Foreskin keratinocyte (primary cell): ENCODE measurements at places on chromosomes 1 and 21. TPM values are rescaled to one million over a fixed set of nuclear protein-coding genes. Genes with fewer than 3 reads are reported as not detected.

S100A10 gene
- total RNA-seq = 1,585 and 1,601 TPM in 2 replicates

DNA sequence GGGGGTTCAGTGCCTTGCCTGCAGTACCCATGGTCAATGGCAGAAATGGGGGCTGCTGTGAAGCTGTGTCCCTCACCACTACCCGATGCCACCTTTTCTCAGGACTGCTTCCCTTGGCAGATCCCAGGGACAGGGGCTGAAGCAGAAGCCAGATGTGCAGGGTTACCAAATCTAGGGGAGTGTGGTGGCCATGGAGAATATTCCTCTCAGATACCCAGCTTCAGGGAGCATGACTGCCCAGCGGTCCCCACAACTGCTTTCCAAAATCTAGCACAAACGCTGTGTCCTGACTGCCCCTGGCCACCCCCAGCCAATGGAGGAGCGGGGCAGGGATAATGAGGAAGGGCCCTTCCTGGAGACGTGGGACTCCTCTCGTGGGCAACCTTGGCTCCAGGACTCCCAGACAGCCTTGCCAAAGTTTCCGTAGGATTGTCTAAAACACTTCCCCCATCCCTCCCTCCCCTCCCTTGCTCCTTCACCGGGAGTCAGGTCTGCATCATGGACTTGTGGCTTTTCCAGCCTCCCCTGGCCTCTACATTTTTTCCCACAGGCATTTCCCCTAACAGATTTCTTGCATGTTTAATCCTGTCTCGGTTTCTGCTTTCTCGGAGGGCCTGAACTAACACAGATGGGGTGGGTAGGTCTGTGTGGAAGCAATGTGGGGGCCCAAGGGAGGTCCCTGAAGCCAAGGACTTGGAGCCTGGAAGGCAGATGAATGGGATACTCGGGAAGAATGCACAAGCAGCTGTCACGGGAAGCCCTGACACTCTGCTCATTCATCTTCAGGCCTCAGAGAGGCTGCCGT lies 80.5 kb downstream of the OMA1 start:
- DNase-seq = peak; percentile 75

- no peak for DNase-seq
These were observed 117.0 kb downstream of the NAV1 start for GRCh38 chr1:201655910-201656309.

DNA sequence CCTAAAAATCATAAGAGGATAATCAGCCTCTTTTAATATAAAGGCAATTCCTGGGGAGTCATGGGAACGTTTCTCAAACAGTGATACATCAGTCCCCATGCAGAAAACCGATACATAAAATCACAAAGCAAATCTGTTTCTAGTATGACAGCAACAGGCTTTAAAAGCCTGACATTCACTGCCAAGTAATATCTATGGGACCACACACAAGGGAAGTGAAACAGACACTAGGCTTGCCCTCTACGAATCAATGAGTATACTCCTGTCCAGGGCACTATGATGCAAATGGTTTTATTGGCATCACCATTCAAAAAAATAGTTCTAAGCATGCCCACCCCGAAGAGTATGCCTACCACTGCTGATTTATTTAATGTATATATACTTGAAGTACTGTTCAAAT lies 54.4 kb downstream of the TIAM1 start:
- no peak for DNase-seq

CAMK1G gene
- not detected in 2 replicates for total RNA-seq

- DNase-seq = peak; percentile 29
These were observed 48.8 kb downstream of the LRRC40 start for GRCh38 chr1:70156529-70157120.

SLFNL1 gene
- total RNA-seq = 0.03 and 0.04 TPM in 2 replicates

DNA sequence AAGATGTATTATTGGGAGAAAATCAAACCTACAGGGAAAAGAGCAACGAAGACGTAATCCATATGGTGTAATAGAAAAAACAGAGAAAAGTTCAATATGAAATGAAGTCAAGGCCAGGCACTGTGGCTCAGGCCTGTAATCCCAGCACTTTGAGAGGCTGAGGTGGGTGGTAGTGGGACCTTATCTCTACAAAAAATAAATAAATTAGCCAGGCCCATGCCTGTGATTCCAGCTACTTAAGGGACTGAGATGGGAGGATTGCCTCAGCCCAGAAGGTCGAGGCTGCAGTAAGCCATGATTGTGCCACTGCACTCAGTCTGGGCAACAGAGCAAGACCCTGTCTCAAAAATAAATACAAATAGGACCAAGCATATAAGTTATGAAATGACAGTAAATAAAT lies 11.4 kb downstream of the DESI2 start:
- DNase-seq = no peak

GRCh38 chr1:241551759-241552638 lies 19.8 kb downstream of the KMO start:
- no peak for DNase-seq

- peak; percentile 32 for DNase-seq
These were observed 16.5 kb downstream of the SLC27A3 start for GRCh38 chr1:153791648-153792253.

- no peak for DNase-seq
These were observed 10.0 kb downstream of the CLDN19 start for GRCh38 chr1:42730002-42730401.

GRCh38 chr1:165857046-165857801 lies 29.8 kb downstream of the UCK2 start:
- peak; percentile 34 for DNase-seq

GRCh38 chr1:193589597-193590040 lies 403.2 kb upstream of the B3GALT2 start:
- no peak for DNase-seq

DNA sequence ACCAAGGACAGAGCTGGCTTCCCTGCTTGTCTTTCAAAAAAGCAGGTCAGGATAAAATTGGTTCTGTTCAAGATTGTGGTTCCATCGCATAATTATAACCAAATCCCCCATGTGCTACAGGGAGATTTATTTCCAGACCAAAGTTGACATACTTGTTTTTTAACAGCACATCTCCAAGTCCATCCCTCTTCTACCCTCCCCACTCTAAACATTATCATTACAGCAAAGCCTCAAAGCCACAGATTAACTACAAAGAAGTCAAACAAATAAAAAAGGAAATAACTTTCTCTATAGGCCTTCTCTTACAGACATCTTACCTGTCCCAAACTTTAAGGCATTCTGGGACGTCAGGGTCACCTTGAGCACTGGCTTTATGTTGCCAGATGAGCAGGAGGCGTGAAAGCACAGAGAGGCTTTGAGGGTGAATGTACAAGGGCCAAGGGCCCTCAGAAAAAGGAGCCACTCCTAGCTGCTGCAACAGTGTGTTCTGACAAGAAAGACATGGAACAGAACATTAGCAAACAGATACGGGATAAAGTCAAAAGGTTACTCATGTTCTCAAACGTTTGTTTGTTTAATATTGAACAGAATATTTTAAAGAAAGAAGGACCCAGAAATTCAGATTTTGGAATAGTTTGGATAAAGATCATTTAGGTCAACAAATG lies 31.2 kb downstream of the UBR4 start:
- DNase-seq = no peak

LORICRIN gene
- not detected in 2 replicates for total RNA-seq

DNA sequence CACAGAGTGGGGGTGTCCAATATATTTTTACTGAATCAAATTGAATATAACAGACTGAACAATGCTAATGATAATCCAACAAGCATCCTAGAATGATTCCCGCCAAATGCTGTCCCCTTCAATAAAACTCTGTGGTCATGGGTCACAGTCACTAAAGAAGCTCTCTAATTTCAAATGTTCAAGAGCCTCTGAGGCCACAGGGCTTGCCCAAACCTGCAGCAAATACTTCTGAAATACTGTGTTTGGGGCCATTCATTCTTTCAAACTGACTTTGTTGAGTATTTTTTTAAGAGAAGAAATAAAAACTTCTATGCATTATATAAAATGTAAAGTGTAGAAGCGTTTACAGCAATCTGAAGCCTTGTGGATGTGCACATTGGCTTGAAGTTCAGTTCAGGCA lies 7.6 kb upstream of the BEND5 start:
- DNase-seq = peak; percentile 16

GRCh38 chr1:218513328-218513727 lies 168.2 kb downstream of the TGFB2 start:
- DNase-seq = no peak

GRCh38 chr1:104932030-104932915 lies 1182.6 kb downstream of the AMY1C start:
- no peak for DNase-seq

DNA sequence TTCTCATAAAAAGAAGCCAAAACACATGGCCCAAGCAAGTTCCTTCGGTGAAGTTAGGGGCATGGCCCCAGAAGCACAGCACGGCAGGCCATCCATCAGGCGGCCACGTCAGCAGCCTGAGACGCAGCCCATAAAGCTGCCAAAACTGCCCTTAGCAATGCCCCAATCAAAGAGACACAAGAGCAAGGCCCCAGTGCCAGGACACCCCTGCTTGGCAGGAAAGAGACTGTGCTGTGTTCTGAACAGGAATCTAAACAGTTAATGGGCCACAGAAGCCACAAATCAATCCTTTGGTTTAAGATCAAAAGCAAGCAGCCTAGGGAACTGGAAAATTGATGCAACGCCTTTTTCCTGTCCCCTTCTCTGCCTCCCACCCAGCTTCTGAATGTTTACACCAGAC lies 497.0 kb upstream of the USP24 start:
- no peak for DNase-seq

GPR3 gene
- 1.9 and 2.4 TPM in 2 replicates for total RNA-seq

GRCh38 chr1:39452540-39452939 lies 38.9 kb upstream of the BMP8A start:
- no peak for DNase-seq

ATP1A4 gene
- total RNA-seq = not detected in 2 replicates

DNA sequence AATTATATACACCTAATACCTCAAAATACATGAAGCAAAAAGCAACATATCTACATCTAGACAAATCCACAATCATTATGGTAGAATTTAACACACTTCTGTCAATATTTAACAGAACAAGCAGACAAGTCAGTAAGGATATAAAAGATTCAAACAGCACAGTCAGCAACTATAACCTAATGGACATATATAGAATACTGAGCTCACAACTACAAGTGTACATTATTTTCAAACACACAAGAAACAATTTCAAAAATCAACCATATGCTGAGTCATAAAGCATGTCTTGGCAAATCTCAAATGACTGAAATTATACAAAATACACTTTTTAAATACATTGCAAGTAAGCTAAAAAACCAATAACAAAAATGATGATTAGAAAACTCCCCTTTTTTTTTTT lies 178.0 kb downstream of the TOMM20 start:
- DNase-seq = peak; percentile 73

TGFB2 gene
- 4.8 and 6.6 TPM in 2 replicates for total RNA-seq

DNA sequence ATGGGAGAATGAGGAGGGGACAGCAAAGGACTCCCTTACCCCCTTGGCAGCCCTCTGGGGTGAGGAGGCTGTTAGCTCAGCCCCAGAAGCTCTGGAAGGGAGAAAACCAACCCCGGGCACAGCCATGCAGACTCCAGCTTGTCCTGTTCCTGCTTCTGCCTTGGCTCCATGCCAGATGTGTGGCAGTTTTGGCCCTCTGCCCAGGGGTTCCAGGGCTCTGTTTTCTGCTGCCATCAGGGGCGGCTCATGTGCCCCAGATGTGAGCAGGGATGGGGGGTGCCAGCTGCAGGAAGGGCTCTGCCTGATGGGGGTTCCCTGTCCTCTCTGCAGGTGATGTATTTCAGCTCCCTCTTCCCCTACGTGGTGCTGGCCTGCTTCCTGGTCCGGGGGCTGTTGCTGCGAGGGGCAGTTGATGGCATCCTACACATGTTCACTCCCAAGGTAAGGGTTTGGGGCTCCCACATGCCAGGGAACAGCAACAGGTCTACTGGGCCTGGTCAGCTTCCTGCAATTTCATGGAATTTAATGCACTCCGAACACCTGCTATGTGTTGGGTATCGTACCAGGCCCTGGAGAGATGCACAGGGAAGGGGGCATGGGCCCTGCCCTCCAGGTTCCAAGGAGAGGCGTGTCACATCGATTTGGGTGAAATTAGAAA lies 26.1 kb downstream of the SLC6A17 start:
- no peak for DNase-seq

DNA sequence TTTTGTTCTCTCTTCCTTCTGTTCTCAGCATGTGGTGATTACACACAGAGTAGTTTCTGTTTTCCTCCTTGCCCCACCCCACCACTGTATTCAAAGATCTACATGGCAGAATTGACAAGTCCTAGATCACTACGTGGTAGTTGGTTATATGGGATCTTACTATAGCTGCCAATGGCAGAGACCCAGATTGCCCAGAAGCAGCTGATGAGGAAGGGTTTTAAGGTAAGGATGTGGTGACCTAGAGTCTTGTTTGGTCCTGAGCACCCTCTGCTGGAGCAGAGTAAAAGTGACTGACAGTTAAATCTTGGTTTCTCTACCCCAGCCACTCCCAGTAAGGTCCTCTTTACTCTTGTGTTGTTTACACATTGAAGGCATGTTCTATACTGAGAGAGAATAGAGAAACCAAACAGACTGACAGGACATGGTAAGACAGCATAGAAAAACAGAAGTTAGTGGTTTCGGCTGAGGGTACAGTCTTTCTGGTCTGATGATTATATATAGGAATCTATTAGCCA lies 22.8 kb upstream of the STRIP1 start:
- no peak for DNase-seq

GRCh38 chr1:30044656-30045144 lies 678.7 kb downstream of the MATN1 start:
- DNase-seq = no peak

- DNase-seq = no peak
These were observed 55.2 kb upstream of the ANGPTL1 start for GRCh38 chr1:178926046-178926445.

AKR7A2 gene
- 53.9 and 55.8 TPM in 2 replicates for total RNA-seq

GRCh38 chr1:65992831-65993271 lies 200.2 kb downstream of the PDE4B start:
- no peak for DNase-seq

COL6A1 gene
- total RNA-seq = 2.2 and 3.2 TPM in 2 replicates

CDC42BPA gene
- 16.4 and 18.0 TPM in 2 replicates for total RNA-seq

DNA sequence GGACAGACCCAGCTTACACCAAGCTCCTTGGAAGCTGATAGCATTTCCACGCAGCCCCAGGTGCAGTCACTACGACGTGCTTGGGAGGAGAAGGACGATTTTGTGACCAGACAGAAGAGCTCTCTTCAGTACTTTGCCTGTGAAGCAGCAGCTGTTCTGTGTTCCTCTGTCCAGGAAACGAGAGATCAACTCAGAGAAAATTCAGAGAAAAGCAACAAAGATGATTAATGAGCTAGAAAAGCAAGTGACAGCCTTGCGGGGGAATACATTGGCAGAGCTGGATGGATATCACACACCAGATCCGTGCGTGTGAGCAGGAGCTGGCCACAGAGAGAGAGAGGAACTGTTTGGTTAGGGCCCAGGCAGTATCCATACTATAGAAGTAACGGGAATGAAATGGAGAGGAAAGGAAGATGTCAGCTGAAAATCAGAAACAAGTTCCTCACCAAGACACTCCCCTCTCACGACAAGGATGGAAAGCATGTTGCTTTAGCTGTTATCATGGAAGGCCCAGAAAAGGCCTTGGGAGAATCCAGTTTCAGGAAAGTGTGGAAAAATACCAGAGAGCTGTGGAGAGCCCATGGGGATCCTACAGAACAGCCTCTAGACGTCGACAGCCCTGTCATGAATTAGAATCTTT lies 106.2 kb downstream of the TOMM20 start:
- no peak for DNase-seq
